Gastroesophageal sphincter (tissue), 4 donors: ENCODE measurements at places on chromosomes 3 and 15.

DNA sequence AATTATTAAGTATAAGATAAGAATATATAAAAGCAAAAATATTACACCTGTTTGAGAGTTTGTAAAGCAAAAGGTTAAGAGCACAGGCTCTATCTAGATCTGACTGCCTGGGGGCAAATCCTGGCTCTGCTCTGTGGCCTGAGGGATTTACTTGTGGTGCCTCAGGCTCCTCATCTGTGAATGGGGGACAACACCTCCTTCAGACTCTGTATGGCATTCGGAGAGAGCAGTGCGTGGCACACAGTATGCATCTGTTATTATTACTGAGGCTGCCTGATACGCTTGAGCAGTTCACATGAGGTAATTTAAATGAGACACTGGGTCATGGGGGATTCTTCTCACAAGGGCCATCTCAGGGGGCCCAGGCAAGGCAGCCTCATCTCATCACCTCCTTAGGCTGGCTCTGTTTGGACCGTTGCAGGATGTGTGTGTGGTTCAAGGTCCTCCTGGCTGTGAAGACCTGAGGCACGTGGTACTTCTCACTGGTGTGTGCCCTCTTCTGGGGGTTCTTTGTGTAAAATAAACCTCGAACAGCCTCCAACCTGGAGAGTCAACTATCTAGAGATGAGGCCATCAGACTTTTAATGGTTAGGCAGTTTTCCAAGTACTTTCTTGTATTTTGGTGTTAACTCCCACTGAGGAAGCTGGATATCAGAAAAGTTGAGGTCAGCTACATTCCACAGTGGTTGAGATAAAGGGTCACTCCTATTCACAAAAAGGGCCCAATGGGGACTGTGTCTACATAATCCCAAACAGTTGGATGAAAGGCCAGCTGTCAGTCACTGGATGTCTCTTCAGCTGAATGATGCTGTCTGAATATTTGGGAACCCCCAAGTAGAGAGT lies 9.0 kb downstream of the GNB5 start:
- H3K27me3 ChIP-seq = no peaks in the 10 kb centered on the region
- no peak overlapping the region for H3K4me3 ChIP-seq
- H3K4me1 ChIP-seq = peaks cover 3% of the 10 kb centered on the region
- H3K36me3 ChIP-seq = no peaks in the 10 kb centered on the region

GRCh38 chr3:156206157-156206556 lies 85.8 kb downstream of the KCNAB1 start:
- no peaks in the 10 kb centered on the region for H3K27me3 ChIP-seq
- no peak overlapping the region for H3K27ac ChIP-seq
- H3K4me1 ChIP-seq = no peaks in the 10 kb centered on the region

DNA sequence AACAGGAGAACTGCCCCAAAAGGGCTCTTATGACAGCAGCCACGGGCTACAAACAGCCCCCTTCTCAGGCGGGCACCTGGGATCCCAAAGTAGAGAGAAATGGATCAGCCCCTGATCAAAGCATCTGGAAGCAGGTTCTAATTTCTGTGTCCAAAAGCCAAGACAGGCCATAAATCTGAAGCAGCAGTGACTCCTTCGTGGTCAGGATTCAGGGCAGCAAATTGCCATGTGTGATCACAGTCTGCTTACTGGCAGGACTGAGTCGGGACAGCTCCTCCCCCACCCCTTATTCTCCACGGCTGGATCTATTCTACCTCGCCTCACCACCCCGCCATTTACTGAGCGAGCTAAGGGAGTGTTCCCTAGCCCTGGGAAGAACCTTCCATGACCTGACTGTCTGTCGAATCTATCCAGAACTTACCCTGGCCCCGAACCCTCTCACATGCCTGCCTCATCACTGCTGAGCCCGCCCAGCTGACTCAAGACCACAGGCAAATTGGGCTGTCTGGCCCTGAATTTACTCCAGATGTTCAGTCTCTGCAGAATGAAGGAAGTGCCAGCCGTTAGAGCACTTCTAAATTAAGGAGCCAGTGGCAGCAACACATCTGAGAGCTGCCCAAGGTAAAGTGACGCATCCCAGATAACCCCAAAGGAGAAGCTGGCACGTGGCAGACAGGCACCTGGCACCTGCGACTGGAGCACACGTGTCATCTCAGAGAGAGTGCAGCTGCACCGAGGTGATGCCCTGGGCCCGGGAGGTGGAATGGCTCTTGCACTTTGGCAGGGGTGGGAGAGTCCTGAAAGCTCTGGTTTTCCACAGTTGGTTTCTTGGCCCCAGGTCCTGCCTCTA lies 1.3 kb downstream of the LRRC15 start:
- peaks cover 25% of the 10 kb centered on the region for H3K4me1 ChIP-seq
- no peak overlapping the region for H3K4me3 ChIP-seq
- no peak for ATAC-seq

- H3K4me1 ChIP-seq = no peaks in the 10 kb centered on the region
- H3K27ac ChIP-seq = no peak overlapping the region
- no peak overlapping the region for H3K4me3 ChIP-seq
- H3K27me3 ChIP-seq = no peaks in the 10 kb centered on the region
- H3K36me3 ChIP-seq = no peaks in the 10 kb centered on the region
- peak; percentile 78 for ATAC-seq
Observed at GRCh38 chr3:64484289-64484992, 203.4 kb downstream of the ADAMTS9 start.

- no peak overlapping the region for H3K4me3 ChIP-seq
- ATAC-seq = no peak
- no peak overlapping the region for H3K27ac ChIP-seq
- no peaks in the 10 kb centered on the region for H3K27me3 ChIP-seq
- no peaks in the 10 kb centered on the region for H3K36me3 ChIP-seq
- no peaks in the 10 kb centered on the region for H3K4me1 ChIP-seq
Observed at GRCh38 chr3:51137715-51138114, 247.4 kb upstream of the MANF start.

DNA sequence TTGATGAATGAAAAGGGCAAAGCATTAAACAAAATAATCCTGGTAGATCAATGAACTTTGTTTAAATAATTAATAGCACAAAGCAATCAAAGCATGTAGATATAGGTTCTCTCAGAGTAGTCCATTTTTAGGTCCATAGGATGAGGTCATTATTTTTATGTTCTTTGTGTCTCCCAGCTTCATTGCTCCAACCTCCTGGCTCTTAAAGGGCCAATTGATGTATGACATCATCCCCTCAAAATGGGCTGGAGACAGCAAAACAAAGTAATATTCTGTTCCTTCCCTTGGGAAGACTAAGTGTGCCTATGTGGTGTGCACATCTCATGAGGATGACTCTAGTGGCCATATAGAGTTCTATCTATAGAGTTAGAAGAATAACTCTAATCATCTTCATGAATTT lies 49.5 kb downstream of the HMG20A start:
- peaks cover 3% of the 10 kb centered on the region for H3K4me1 ChIP-seq
- H3K27ac ChIP-seq = no peak overlapping the region
- no peak for ATAC-seq

DNA sequence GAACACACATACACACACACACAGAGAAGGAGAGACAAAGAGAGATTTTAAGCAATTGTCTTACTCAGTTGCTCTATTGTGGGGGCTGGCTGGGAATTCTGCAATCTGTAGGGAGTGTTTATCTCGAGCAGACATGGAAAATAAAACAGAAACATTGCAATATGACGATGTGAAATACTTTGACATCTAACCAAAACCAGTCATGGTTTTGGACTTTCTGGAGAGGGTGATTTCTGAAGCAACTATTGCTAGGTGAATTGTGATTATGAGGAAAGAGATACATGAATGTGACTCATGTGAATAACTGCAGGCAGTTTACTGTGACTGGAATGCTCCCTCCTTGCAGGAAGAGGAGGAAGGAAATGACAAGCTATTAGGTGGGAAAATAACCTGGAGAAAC lies 12.3 kb upstream of the PHLDB2 start:
- H3K4me3 ChIP-seq = no peak overlapping the region
- H3K27ac ChIP-seq = no peak overlapping the region
- no peaks in the 10 kb centered on the region for H3K4me1 ChIP-seq

- peak overlapping the region; percentile 50 for H3K4me3 ChIP-seq
- H3K4me1 ChIP-seq = peaks cover 33% of the 10 kb centered on the region
- no peaks in the 10 kb centered on the region for H3K36me3 ChIP-seq
Observed at GRCh38 chr3:9248522-9249271, 749 bp downstream of the SRGAP3 start.

DNA sequence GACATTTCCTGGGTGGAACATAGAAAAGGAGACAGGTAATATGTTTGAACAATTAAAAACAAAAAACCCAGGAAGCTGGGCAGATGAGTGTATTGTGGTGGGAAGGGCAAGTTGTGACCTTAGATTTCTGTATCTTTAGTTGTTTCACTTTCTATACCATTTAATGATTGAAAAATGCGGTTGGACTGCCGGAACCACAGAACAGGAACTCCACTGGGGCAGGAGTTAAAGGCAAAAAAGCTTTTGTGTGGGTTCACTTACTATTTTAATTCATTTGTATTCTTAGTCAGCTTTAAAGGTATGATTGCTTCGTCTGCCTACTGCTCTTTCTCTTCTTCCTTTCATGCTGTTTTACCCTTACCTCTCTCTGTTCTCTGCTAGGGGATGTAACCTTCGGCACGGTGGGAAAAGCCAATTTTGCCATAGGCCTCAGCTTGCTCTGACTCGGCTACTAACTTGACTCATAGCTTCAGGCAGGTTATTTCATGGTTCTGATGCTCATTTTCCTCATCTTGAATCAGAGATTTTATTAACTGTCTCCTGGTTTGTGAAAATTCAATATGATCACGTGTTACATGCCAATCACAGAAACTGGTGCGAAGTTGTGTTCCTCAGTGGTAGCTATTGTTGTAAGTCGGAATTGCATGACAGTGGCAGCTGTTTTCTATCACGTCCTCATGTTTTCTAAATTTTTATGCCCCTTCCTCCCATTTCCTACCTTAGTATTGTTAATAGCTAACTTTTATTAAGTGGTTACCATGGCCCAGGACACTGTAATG lies 1.6 kb upstream of the MCTP2 start:
- no peak for ATAC-seq
- no peak overlapping the region for H3K4me3 ChIP-seq
- no peaks in the 10 kb centered on the region for H3K36me3 ChIP-seq
- H3K27me3 ChIP-seq = peaks cover 23% of the 10 kb centered on the region

- ATAC-seq = no peak
- H3K27ac ChIP-seq = no peak overlapping the region
- no peaks in the 10 kb centered on the region for H3K27me3 ChIP-seq
- H3K4me3 ChIP-seq = no peak overlapping the region
- H3K4me1 ChIP-seq = no peaks in the 10 kb centered on the region
- H3K36me3 ChIP-seq = no peaks in the 10 kb centered on the region
Observed at GRCh38 chr15:68374168-68374745, 57.7 kb downstream of the ITGA11 start.

DNA sequence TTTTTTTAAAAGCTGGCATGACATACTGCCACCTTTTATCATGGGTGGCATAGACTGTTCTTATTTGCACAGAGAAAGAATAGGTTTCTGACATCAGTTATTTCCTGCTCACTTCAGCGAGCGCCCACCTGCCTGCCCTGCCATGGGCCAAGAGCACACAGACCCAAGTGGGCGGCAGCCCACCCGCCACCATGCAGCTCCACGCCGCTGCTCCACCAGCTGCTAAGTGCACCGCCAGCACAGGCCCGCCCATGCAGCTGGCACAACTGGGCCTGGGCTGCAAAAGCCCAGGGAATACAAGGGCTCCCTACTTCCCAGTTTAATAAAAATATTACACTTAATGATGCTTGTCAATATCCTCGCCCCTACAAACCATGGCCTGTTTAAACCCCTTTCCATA lies 15.4 kb downstream of the ZNF148 start:
- H3K36me3 ChIP-seq = no peaks in the 10 kb centered on the region
- H3K4me1 ChIP-seq = peaks cover 60% of the 10 kb centered on the region
- H3K27ac ChIP-seq = no peak overlapping the region

GRCh38 chr3:43748179-43748578 lies 57.4 kb downstream of the ABHD5 start:
- ATAC-seq = peak; percentile 38
- H3K4me1 ChIP-seq = no peaks in the 10 kb centered on the region
- H3K27me3 ChIP-seq = peaks cover 7% of the 10 kb centered on the region

DNA sequence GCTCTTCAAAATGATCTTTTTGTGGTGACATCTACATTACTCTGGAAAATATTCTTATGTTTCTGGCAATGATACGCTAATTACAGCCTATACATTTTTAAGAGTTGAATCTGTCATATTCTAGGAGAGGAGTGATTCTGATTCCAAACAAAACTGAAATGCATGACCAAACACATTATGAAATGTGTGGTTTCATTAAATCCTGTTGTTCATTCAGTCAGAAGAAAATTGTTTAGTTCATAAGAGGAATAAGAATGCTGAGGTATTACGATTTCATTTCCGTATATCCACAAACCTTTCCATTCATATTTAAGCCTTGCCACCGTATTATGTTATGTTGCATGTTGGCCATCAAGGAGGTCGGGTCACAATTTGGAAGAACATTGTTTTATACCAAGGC lies 345.1 kb downstream of the FEZF2 start:
- no peak for ATAC-seq
- no peaks in the 10 kb centered on the region for H3K36me3 ChIP-seq
- no peaks in the 10 kb centered on the region for H3K27me3 ChIP-seq
- no peak overlapping the region for H3K4me3 ChIP-seq
- no peaks in the 10 kb centered on the region for H3K4me1 ChIP-seq
- no peak overlapping the region for H3K27ac ChIP-seq

- H3K27ac ChIP-seq = no peak overlapping the region
- peaks cover 15% of the 10 kb centered on the region for H3K36me3 ChIP-seq
- no peak for ATAC-seq
- H3K4me1 ChIP-seq = no peaks in the 10 kb centered on the region
Observed at GRCh38 chr15:36696196-36696595, 116.8 kb downstream of the CDIN1 start.

GRCh38 chr3:40557575-40558161 lies 32.9 kb downstream of the ZNF621 start:
- no peak overlapping the region for H3K4me3 ChIP-seq
- H3K27ac ChIP-seq = no peak overlapping the region
- no peaks in the 10 kb centered on the region for H3K36me3 ChIP-seq
- no peaks in the 10 kb centered on the region for H3K27me3 ChIP-seq

DNA sequence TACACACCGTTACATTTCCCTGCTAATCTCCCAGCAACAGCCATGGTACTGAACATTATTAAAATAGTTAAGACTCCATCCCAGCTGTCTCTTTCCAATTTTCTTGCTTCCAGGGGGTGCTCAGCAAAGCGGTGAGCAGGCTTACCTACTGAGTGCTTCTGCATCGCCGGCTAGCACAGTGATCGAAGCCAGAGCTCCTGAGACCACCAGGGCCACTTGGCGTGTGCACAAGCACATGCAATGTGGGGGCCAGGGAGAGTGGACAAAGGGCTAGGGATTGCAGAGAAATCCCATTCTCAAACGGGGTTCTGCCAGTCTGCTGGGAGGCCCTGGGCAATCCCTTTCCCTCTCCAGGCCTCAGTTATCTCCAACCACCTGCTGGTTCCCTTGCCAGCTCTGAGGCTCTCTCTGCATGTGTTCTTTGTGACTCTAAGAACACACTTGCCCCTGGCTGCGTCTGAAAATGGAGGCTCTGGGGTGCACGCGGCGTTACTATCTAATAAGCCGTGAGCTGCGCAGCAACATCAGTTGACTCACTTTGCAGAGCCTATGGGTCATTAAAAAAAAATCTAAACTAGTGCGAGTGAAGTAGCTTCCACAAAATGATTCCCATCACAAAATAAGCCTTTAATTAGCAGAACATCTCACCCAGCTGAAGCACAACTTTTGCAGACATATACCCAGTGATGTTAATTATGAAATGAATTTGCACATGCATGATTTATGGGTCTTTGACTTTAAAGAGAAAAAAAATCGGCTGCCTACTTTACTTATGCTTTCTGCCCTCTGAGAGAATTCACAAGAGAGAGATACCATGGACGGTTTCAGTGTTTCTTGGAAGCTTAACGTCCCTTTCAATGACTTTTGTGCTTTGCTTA lies 271.5 kb downstream of the TLE3 start:
- H3K4me1 ChIP-seq = no peaks in the 10 kb centered on the region
- H3K36me3 ChIP-seq = no peaks in the 10 kb centered on the region
- H3K27me3 ChIP-seq = no peaks in the 10 kb centered on the region
- H3K27ac ChIP-seq = no peak overlapping the region
- no peak for ATAC-seq
